T-helper 1 cell (primary cell): ENCODE measurements at places on chromosomes 1 and 21.

- DNase-seq = no peak
Measured at GRCh38 chr21:20591284-20591683, 406.9 kb upstream of the NCAM2 start.

DNA sequence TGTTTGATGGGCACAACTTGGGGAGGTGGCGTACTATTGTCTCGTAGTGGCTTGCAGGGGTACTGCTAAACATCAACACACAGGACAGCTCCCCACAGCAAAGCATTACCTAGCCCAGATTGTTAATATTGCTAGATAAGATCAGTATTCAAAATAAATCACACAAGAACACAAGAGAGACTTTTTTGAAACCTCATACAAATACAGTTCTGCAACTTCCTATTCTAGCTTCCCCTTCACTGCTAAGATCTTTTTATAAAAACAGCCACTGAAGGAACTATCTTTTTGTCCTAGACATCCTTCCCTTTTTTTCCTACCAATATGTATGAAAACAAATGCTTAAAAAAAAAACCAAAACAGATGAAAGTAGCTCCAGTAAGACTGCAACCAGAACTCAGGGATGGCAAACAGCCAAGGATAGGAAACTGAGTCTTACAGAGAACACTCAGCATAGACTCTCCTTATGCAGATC lies 137.8 kb upstream of the KRTAP19-8 start:
- DNase-seq = no peak

DNA sequence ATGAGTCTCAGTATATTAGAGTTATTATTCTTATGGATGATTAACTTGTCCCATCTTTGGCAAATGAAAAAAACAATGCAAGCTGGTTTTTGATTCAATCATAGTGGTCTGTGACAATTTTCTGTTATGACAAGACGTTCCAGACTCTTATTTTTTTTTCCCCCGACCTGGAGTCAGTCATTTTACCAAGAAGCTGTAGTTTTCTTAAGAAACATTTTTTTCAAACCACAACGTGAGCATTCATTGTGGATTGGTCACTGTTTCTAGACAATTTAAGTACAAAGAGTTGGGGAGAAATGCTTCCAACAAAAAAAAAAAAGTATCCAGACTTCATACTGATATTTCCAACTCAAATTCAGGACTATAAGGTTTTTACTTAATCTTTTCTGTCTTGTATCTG lies 8.0 kb upstream of the ANGPTL3 start:
- no peak for DNase-seq

DNA sequence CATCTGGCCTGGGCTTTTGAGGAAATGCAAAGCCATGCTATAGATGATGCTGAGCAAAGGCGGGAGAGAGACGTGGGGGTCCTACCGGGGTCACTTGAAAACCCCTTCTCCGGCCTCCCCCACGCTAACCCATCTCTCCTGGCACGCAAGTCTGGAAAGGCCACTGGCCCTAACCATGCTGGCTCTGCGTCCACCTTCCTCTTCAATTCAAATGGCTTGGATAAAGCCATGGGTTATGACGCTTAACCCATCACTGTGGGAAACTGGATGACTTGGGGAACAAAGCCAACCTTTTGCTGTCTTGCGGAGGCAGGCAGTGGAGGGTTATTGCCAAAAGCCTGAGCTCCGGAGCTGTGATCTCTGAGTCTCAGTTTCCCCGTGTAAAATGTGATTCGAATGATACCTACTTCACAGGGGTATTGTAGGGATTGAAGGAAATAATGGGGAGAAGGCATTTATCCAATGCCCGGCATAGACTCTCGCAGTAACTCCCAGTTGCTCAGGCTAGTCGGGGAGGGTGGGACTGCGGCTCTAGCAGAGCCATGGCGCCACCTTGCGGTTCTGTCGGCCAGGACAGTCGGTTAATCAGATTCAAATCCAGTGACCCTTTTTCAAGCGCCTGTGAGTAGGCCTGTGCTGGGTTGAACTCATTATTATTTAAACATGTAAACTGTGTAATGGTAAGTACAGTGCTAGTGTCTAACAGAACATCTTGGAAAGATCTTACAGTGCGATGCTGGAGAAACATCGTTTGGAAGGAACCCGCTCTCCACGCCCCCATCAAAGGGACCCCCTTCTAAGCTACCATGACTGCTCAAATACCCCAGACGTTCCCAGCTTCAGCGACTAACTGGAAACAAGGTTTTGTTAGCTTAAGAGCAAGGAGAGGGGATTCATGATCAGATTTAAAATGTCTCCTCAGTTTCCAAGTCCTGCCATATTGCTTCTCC lies 20.3 kb downstream of the NEK2 start:
- peak; percentile 48 for DNase-seq

DNA sequence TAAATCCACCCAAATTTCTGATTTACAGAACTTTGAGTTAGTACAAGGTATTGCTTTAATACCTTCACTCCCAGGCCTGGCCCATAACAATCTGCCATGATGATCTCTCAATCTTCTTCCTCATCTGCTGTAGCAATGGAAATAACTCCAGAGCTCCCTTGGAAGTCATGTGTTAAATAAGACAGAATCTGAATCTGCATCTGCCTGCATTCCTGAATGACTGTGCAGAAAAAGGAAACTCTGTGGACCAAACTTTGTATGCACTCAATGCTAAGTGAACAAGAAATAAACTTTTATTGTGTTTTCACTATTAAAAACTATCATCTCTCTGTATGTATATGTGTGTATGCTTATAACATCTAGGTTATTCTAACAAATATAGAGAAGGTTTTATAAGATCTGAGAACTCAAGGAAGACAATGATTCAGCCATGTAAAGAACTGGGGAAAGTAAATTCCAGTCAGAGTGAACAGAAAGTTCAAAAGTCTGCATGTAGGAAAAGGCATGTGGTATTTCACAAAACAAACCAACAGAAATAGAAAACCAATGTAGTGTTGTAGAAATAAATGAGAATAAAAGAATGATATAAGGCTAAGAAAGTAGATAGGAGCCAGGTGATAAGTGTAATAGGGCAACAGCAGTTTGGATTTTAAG lies 390.2 kb downstream of the USH2A start:
- no peak for DNase-seq

- DNase-seq = no peak
Measured at GRCh38 chr1:109112056-109112651, 1.8 kb upstream of the ELAPOR1 start.

- no peak for DNase-seq
Measured at GRCh38 chr1:109821221-109821669, 57.5 kb upstream of the EPS8L3 start.

DNA sequence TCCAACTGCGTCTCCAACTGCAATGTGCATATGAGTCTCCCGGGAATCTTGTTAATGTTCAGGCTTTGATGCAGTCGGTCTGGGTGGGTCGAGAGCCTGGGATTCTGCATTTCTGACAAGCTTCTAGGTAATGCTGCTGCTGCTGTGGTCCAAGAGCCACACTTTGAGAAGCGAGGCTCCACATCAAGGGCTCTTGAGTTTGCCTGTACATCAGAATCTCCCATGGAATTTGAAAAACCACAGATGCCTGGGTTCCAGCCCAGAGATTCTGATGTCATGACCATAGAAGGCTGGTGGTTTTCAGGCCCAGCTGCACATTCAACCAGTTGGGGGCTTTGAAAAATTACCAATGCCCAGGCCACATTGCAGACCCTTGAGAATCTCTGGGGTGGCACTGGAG lies 93.9 kb upstream of the TARDBP start:
- DNase-seq = no peak
